ENCODE measurements at places on chromosomes 5 and 9.

GRCh38 chr9:35727676-35728040 is 4.3 kb downstream of the TLN1 start:
- peak; percentile 27 for DNase-seq

DNA sequence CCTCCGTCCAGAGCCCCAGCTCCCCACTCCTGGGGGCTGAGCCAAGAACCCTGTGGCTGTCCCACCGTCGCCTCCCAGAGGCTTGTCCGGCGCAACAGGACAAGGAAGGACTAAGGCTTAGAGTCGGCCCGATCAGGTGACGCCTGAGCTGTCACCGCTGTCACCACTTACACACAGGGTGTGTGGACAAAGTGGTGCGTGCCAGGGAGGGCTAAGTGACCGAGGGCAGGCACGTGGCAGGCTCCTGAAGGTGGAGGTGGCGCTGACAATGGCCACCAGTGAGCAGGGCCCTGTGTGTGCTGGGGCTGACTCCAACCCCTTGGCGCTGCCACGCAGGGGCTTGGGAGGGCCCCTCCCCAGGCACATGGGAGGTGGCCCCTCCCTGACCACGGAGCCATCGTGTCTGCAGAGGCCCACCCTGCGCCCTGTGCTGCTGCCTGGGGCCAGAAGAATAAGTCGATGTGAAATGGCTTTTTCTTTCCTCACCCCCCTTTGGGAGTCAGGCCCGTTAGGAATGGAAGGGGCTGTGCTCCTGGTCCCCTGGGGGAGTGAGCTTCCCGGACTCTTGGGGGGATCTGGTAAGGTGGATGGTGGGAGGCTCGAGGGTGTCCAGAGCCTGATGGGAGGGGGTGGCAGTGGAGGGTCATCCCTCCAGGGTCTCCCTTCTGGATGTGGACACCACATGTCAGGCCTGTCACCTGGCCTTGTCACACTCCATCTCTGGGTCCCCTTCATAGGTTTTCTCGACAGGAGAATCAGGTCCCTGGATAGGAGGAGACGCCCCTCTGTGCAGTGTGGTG is 2.6 kb upstream of the GPSM1 start:
- peak; percentile 22 for DNase-seq

DNA sequence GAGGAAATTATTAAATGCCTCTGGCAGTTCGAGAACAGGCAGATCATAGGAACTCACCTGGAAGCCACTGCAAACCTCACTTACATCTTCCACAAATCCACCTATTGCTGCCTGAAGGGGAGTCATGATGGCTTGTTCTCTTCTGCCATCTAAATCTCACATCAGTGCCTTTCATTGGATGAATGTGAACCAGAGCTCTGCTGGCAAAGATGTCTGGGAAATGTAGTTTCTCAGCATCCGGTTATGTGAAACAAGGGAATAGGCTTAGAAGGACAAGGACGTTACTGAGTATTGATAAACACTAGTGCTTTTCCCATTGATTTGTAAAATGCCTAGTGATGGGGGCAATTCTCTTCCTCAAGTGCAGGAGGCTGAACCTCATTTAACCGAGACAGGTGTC is 483.3 kb downstream of the ARHGEF28 start:
- no peak for DNase-seq

GRCh38 chr9:135320943-135321342 is 158.6 kb upstream of the PPP1R26 start:
- no peak for DNase-seq

- no peak for DNase-seq
Measured at GRCh38 chr5:79075646-79076426, 6.3 kb downstream of the BHMT2 start.

Data from OCI-M1 (cell line).